ENCODE measurements at places on chromosomes 4 and X.

GRCh38 chr4:98905839-98906238, 23.1 kb downstream of the EIF4E start:
- no peak for DNase-seq

- no peak for DNase-seq
Observed at GRCh38 chr4:30728311-30728710, 8.1 kb downstream of the PCDH7 start.

GRCh38 chrX:144616317-144616716, 631.0 kb upstream of the SPANXN1 start:
- DNase-seq: no peak

DNA sequence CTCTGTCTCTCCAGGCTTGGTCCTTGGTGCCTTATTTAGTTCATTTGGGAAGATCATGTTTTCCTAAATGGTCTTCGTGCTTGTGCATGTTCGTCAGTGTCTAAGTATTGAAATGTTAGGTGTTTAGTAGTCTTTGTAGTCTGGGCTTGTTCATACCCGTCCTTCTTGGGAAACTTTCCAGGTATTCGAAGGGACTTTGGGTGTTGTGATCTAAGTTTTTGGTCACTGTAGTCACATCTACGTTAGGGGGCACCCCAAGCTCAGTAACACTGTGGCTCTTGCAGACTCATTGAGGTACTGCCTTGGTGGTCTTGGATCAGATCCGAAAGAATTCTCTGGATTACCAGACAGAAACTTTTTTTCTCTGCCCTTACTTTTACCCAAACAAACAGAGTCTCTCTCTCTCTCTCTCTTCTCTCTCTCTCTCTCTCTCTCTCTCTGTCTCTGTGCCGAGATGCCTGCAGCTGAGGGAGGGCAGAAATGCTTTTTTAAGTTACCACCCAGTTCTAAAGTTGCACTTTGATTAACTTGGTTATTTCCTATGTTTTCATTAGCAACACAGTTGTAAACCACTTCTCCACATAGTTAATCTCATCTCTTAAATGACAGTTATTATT, 67.6 kb upstream of the SLC7A3 start:
- no peak for DNase-seq

GRCh38 chrX:69136546-69137331, 28.5 kb downstream of the PJA1 start:
- no peak for DNase-seq

- DNase-seq: no peak
Observed at GRCh38 chrX:155998116-155998515, 620 bp downstream of the IL9R start.

DNA sequence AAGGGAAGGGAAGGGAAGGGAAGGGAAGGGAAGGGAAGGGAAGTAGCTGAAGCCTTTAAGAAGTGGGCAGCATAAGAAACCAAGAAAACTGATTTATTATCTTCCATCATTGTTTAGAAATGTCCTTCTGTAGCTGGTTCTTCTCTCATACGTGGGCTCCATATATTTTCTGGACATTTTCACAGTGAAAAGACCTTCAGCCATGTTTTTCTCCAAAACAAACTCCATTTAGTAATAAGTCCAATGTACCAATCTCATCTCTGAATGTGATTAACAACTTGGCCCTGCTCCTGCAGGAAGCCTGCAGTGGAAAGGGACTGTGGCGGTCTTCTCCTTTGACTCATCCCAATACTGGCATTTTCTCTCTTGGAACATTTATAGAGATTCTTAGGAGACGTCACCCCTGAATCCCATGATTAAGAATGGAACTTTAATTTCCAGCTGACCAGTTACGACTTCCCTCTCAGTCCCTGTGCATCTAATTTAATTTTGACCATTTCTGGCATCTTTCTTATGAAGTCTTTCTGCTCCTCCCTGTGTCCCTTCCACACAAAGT, 96.6 kb upstream of the GUCY1A1 start:
- no peak for DNase-seq

- no peak for DNase-seq
Observed at GRCh38 chrX:40773809-40774208, 38.5 kb upstream of the MED14 start.

DNA sequence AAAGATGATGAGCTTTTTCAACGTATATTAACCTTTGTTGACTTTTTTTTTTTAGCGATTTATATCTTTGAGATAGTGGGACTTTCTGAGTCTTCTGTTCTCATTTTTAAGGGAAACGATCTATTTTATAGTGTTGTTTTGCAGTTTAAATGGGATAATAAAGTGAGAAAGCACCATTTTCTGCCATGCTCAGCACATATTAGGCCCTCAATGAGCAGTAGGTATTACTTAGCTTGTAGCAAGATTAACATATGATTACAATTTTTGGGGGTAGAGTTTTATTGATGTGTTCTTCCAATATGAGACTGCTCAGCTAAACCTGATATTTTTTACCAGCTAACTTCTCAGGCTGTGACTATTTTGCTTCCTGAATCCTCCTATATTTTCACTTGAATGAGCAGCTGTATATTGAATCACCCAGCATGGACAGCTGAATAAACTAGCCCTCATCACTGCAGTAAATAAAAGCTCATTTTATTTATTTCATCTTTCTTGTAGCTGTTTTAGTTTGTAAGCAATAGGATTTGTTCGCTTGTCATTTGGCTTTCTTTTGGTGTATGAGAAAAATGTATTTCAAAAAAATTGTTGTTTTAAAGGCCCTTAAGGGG, 43.7 kb downstream of the UGT8 start:
- peak; percentile 18 for DNase-seq

- DNase-seq: no peak
Observed at GRCh38 chr4:157389741-157390140, 169.2 kb downstream of the GRIA2 start.

DNA sequence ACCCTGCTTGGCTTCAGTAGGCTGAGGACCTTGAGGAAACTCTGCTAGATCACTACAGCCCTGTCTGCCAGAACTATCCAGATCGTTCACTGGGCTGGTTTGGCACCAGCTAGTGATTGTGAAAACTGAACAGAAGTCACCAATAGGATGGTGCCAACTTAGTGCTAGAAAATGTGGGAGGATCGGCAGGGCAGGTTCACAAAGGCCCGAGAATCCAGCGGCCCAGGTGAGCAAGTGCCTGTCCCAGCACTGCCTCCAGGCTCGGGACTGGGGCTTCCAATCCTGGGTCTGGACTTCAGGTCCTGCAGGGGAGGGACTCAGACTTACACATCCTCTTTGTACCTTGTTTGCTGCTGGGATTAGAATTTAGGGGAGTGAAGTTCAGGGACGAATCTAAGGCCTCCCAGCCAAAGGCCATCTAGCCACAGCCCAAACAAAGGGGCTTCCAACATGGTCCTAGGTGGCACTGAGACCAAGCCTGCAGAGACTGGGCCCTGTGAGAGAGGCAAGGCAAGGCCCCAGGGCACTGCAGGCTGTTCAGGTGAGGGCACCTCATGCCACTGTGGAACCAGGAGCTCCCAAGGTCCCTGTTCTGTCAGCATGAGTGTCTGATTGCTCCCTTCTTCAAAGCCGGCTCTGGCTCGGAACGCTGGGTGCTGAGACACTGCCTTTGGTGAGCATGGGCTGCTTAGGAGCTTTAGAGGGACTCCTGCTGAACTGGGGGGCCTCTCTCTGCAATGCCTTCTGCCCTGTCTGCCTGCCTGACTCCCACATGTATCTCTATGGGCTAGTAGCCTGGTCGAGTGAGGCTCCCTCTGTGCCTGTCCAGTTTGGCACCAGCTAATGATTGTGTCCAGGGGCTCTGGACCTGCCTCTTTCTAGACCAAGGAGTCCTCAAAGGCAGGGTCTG, 20.7 kb upstream of the ZNF185 start:
- DNase-seq: no peak

- DNase-seq: no peak
Observed at GRCh38 chr4:3704669-3705068, 61.5 kb upstream of the ADRA2C start.

DNA sequence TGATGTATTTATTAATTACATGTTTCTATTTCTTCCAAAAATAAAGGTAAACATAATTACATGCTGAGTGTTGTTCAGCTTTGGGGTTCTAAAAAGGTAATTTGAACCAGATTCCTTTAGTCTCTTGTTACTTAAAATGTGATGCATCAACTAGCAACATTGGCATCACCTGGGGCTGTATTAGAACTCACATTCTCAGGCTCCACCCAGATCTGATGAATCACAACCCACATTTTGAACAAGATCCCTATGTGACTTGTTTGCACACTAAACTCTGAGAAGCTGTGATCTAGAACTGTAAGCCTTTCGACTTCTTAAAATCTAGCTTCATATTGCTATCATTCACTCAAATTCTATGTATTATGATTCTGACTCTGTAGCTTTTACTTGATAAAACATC, 23.0 kb upstream of the HS3ST1 start:
- no peak for DNase-seq

Data from NCI-H2081 treated with DMSO at 0.1 percent for 48 hours (cell line).